ENCODE measurements at places on chromosomes 1 and 21.

DNA sequence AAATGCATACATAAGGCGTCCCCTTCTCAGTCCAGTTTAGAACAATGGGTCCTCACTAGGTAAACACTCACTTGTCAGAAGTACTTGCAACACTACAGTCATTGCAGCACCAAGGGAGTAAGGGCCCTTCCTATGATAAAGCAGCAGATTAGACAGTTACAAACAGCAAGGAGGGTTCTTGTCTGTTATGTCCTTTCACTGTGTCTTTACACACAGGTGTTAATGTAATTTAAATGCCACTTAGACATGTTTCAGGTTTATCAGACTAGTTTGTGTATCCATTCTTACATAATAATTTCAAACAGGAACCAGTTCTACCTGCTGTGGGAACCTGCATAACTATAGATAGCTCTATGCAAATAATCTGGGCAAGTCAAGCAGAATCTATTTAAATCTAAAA lies 105.6 kb upstream of the USH2A start:
- no peak for DNase-seq

DNA sequence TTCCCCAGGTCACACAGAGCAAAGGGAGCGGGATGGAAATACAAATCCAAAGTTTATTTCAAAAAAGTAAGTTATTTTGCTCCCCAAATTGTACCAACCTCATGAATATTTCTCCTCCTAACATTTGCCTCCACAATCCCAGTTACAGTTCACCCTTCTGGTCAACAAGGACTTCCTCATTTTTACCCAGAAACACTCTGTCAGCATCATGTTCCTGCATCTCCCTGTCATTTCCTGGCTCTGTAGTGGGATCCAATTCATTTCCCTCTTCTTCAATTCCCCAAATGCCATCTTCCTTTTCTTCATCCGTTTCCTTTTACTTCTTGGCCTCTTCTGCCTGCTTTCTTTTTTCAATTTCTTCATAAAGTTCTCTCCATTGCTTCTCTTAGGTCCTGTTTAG lies 32.0 kb upstream of the EPS15 start:
- DNase-seq, result no peak

- DNase-seq, result no peak
These were observed 65.0 kb downstream of the TOR3A start for GRCh38 chr1:179146911-179147310.

DNA sequence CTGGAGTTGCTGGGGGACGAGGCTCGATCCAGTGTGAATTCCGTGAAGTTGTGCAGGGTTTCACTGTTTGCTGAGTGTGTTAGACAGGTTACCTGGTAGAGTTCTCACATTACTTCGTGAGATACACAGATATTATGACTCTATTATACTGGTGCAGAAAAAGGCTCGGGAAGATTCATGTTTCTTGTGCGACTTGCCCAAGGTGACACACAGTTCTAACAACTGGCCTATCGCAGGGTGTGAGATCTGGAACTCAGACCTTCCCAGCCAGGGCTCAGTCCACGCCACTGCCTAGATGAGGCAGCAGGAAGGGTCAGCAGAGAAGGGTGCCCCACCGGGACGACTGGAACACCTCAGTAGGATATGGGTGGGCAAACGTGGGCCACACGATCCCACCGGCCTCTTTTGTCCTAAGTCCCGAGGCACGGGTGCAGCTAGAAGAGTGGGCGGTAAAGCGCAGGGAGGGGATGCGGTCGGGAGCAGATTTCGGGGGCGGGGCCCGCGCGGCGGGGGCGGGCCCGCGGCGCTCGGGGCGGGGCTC lies 296 bp upstream of the RNPEP start:
- DNase-seq, result peak; percentile 43

GRCh38 chr1:202283379-202283844 lies 58.3 kb downstream of the UBE2T start:
- no peak for DNase-seq

- DNase-seq, result no peak
These were observed 32.7 kb downstream of the RRAGC start for GRCh38 chr1:38826886-38827285.

DNA sequence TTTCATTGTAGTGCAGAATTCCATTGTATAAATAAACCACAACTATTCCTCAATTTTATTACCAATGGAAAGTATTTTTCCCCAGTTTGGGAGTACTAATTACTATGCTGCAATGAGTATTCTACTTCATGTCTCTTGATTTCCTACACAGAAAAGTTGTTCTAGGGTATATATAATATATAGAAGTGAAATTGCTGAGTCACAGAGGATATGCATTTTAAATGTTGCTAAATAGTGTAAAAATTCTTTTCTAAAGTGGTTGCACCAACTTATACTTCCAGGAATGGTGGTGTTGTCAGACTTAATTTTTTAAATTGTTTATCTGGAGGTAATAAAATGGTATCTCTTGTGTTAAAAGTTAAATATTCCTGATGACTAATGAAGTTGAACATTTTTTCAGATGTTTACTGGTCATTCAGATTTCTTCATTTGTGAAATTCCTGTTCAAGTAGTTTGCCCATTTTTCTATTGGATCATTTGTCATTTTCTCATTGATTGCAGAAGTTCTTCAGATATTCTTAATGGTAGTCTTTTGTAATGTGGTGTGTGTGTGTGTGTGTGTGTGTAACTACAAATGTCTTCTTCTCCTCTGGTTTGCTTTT lies 19.1 kb upstream of the MYOG start:
- no peak for DNase-seq

- DNase-seq, result no peak
These were observed 165.3 kb upstream of the SYT6 start for GRCh38 chr1:114318961-114319360.

- DNase-seq, result no peak
These were observed 228.2 kb downstream of the PCP4 start for GRCh38 chr21:40095477-40095876.

GRCh38 chr1:177964336-177964735 lies 5.5 kb downstream of the SEC16B start:
- DNase-seq, result no peak

GRCh38 chr1:158496374-158496773 lies 24.4 kb downstream of the OR10R2 start:
- no peak for DNase-seq

DNA sequence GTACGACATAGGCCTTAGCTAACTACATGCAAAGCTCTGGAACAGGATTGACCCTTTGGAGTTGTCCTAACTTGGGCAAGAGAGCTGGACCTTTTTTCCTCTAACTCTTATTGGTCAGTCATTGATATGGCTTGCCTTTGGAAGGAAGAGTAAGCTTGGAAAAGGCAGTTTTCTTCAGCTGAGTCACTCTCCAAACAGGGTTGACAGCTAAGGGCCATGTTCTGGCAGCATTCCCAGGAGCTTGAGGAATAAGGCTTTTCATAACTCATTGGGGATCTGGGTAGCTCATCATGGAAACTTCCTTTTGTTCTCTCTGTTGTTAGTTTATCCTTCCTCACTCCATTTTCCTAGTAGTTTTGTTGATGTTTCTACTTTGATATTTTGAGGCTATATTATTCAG lies 14.5 kb upstream of the ERRFI1 start:
- no peak for DNase-seq

GRCh38 chr1:54017979-54018378 lies at the start of gene LDLRAD1:
Gene LDLRAD1, minus strand, starts transcription at chr1:54018186. Its CDS starts 74 bp downstream, at chr1:54018112.
- DNase-seq, result no peak

- DNase-seq, result no peak
These were observed 63.6 kb upstream of the KIF26B start for GRCh38 chr1:245091171-245091621.

DNA sequence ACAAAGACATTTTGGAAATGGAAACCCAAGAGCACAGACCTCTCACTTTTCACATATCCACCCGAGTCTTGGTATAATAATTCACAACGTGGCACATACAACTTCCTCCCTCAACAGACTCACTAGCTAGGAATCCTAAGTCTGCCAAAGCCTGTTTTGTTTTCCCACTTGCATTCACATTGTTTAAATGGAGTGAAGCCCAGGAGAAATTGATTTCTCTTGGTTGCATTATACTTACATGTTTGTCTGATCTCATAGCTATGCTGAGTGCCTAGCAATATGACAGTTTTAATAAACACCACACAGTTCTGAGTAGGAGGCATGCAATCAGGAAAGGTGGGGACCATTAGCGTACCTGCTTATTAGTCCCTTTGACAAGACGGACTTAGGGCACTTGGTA lies 348.6 kb upstream of the ADGRL4 start:
- DNase-seq, result no peak

GRCh38 chr1:108125312-108126138 lies 74.6 kb downstream of the SLC25A24 start:
- peak; percentile 74 for DNase-seq

- DNase-seq, result no peak
These were observed 2.4 kb upstream of the RNU5D-1 start for GRCh38 chr1:44733365-44733764.

DNA sequence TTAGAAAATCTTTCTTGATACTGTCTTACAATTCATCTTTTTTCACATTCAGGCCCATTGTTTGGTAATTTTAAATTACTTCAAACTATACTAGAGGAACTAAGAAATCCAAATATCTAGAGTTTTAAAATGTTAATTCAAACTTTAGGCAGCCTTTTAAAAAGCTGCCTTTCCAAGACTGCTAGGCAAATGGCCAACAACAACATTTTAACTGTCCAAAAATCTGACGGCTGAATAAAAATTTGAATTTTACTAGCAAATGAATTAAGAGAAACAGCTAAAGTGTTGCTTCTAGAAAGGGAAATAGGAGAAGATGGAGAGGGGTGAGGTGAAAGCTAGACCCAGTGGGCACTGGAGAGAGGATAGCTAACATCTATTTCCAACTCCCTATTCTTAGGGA lies 17.2 kb downstream of the DPYD start:
- no peak for DNase-seq

DNA sequence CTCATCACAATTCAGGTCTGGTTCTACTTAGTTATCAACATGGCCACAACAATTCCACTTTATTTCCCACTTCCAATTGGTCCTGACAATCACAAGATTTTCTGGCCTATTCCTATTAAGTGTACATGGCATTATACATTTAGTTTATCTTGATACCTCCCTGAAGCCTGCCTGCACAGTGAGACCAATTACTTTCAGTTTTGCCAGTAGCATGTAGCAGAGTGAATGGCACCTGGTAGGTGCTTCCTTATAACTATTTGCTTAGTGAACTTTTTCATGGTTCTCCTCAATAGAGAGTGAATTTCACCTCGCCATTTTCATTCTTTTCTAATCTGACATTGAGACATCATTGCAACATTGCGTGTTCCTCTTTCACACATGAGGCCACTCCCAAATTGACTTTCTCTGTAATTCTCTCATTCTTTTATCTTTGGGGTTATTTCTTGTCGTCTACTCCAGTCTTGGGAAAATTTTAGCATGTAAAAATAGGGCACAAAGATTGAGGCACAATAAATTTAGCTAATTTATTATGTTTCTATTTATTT lies 124.3 kb downstream of the DISC1 start:
- DNase-seq, result peak; percentile 2

GRCh38 chr1:27418326-27419185 lies 26.1 kb downstream of the GPR3 start:
- no peak for DNase-seq

DNA sequence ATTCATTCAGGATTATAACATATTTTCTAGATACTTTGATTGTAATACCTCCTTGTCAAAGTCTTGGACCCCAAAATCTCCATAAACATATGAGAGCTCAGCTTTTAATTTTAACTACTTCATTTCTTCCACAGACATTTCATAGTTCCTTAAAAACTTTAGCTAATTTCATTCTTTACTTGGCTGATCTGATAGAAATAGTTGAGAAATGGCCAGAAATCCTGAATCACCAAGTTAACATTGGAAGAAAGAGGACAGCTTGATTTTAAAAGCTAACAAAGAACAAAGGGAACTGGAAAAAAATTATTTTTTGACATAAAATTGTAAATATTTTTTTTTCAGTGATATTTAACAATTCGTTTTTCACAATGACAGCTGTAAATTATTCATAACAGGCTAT lies 216.5 kb downstream of the NTNG1 start:
- DNase-seq, result no peak

DNA sequence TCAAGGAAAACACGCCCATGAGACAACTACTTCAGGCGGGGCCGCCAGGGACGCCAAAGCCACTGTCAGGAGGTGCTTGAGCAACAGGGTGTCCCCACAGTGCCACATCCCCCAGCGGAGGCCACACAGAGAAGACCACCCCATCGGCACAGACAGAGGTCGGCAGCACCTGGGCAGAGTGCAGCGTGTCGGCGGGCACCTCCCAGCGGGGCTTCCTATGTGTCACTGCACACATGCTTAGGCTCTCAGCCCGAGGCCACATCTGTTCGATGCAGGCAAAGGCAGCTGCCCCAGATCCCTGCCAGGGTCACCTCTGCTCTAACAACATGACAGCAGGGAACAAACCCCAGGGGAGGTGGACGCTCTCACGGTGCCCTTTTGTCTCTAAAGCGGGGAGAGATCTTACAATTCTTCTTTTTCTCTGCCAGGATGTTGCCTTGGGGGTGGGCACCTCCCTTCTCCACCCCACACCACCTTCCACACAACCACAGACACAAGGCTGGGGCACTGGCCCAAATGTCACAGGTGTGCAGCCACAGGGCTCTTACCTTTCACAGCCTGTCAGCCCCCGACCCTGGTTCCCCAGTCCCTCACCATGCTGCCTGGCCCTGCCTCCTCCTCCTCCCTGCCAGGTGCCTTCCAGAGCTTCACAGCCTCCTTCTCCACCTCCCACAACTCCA lies 4.2 kb downstream of the KRTAP10-8 start:
- no peak for DNase-seq

GRCh38 chr21:45724345-45724961 lies 80.9 kb downstream of the PCBP3 start:
- DNase-seq, result no peak

DNA sequence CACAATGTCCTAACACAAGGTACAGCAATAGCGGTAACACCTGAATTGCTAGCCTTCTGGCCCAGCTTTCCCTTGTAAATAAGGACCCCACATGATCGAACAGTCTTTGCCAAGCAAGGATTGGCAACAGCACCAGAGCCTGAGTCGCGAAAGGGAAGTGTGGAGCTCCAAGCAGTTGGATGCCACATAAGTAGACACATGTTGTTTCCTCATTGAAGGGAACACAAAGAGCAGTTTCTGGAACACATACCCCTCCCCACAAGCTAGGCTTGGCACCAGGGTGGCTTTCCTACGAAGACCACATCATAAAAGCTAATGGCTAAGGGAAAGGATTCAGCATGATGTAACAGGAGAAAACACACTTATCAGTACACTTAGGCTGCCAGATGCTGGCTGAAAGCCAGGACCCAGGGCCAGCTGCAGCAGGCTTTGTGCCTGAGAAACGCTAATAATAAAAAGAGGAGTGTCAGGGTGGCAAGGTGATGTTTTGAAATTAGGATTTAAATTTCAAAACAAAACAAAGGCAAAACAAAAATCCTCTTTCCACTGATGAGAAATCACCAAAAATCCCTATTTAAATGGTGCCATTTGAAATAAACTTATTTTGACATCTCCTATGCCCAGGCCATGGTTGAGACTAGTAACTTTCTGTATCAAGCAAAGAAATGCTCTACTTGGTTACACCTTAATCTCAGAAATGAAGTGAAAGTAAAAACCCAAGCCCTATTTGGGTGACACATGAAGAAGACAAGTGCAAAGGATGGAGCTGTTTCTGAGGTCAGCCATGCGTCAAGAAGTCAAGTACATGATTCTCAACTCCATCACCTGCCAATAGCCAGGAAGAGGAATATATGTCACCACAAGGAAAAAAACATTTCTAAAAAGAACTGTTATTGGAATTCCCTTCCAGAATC lies 11.9 kb upstream of the CPLANE2 start:
- DNase-seq, result no peak

GRCh38 chr1:186139115-186139514 lies 235.9 kb downstream of the TPR start:
- DNase-seq, result no peak
